ENCODE measurements at places on chromosomes 12 and 14.

GRCh38 chr12:88591343-88591742 lies 11.1 kb upstream of the KITLG start:
- peak; percentile 39 for DNase-seq

- DNase-seq: no peak
Measured at GRCh38 chr12:115000038-115000437, 316.1 kb upstream of the TBX3 start.

DNA sequence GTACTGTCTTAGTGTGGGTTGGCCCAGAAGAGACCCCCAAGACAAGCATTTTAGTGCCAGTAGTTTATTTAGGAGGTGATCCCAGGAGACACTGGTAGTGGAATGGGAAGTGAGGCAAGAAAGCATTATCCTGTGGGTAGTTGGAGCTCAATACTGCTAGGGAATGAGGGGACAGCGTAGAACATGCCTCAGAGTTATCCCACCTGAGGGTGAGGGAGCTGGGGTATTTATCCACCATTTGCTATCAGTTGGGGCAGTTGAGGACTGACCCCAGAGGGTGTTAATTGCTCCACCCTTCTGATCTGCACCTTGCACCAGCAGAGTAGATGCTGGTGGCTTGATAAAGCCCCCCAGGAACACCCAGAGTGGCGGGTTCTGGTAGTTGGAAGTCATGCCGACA lies 37.9 kb downstream of the RHOF start:
- no peak for DNase-seq

DNA sequence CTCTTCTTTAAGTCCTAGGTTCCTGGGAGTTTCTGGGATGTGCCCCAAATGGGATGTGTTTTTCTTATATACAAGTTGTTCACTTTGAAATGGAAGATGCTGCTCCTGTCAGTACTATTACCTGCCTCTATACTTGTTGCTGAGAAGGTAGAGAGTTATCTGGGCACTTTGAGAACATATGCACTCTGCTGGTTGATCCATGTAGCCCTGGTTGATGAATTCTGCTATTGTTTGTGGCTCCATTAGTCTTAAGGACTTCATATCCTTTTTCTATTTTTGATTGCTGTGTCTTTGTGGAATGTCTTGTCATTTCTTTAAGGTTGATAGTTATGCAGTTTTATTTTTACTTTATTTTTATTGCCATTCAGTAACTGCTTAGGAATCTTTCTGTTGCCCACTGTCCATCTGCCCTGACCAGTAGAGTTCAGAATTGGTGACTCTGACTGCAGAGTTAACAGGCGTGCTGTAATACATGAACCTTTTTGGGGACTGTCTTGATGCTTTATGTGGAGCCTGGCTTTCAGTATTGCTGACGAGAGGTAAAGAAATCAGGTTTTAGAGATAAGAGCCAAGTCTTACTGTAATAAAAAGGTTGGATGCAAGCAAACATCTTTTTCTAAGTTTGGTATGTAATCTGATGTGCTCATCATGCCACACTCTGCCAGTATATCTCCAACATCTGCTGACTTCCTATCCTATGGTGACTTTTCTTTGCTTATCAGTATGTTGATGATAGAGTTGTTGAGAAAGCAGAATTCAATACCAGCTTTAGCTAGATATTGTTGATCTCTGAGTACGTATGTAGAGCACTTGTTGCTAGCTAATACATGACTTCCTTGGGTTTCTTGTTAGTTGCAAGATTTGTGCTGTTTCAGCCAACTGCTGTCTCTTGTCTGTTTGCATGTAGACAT lies 1.6 kb downstream of the GMPR2 start:
- no peak for DNase-seq

- DNase-seq: no peak
Measured at GRCh38 chr14:78627114-78627513, 456.9 kb downstream of the NRXN3 start.

- DNase-seq: no peak
Measured at GRCh38 chr12:92158796-92159439, 13.3 kb upstream of the BTG1 start.

DNA sequence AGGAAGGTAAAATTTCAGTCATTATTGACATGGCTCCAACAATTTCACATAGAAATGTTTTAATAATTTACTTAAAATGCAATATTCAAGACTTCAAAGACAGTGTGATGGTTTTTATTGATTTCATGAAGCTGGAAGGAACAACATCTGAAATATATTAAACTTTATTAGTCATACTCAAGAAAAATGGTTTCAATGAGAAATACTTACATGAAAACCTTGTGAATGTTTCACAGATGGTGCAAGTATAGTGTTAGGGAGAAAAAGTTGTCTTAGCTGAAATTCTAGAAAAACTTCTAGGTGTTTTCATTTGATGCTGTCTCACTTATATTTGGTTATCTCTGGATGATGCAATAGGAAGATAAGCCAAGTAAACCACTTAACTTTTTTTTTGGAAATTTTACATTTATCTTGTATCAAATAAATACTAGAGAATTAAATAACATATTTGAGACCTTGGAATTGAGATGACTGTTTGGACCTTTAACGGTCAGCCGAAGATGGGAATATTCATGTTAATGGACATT lies 65.5 kb downstream of the PELI2 start:
- DNase-seq: no peak

DNA sequence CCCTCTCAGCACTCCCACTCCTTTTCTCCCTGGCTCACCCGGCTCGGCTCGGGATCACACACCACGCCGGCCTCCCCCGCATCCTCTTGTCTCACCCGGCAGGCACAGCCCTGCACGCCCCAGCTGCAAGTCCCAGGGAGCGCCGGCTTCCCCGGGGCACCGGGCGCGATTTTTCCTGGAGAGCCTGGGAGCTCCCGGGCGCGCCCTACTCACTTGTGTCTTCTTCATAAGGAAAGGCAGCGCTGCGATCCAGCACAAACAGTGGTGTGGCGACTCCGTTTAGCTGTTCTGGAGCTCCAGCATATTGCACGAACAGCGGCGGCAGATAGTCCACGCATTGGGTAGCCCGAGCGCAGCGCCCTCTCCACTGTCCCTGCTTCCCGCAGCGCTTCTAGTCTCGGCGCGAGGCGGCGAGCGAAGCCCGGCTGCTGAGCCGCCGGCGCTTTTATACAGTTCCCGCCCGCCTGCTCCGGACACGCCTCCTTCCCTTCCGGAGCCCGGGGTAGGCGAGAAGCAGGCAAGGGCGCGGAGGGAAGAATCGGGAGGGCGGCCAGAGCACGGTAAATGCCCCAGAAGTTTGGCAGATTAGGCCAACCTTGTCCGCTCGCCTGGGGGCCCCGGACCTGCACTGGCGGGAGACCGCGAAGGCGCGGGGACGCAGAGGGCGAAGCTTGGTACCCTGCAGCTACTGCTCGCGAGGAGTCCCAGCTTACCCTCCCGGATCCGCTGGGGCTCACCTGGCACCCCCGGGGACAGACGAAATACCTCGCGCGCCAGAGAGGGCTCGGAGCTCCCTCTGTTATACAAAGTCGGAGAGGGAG lies at the start of gene KITLG:
Gene KITLG, minus strand, starts transcription at position 421 of the 821 bp plus-strand sequence. Its CDS starts 193 bp downstream, at position 228.
- DNase-seq: peak; percentile 84

- no peak for DNase-seq
Measured at GRCh38 chr14:92716131-92716530, 32.3 kb downstream of the LGMN start.

DNA sequence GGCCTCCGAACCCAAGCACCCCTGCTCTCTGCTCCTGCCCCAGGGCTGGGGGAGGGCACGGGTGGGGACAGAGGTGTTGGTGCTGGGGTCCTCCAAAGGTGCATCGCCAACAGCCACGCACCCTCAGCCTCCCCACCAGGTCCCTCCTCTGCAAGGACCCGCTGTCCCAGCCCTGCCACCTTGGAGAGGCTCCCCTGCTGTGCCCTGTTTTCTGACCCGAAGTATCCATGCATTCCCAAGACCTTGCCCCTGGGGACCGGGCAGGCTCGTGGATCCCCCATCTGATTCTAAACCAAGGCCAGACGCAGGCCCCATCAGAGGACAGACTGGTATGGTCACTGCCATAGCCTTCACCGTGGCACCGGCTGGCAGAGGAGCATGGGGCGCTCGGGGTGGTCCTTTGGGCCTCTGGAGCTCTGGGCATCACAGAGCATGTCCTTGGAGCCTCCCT lies 22.7 kb upstream of the BEGAIN start:
- DNase-seq: no peak

- DNase-seq: no peak
Measured at GRCh38 chr12:3751151-3752095, 1.5 kb downstream of the CRACR2A start.

DNA sequence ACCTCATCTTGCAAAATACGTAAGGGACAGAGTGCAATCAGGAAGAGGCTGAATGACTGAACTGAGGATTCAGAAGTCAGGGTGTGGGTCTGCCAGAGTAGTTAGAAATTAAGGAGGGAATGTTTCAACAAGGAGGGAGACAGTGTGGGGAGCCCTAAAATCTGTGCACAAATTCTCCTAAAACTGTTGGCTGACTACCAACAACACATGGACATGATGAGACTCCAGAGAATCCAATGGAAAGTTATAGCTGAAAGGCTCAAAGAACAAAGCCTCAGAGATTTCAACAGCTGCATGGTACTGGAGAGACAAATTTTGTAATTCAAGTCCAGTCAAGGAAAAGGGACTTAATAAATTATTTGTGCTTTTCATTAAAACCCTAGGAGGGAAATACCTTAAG lies 36.1 kb upstream of the NEDD1 start:
- no peak for DNase-seq

DNA sequence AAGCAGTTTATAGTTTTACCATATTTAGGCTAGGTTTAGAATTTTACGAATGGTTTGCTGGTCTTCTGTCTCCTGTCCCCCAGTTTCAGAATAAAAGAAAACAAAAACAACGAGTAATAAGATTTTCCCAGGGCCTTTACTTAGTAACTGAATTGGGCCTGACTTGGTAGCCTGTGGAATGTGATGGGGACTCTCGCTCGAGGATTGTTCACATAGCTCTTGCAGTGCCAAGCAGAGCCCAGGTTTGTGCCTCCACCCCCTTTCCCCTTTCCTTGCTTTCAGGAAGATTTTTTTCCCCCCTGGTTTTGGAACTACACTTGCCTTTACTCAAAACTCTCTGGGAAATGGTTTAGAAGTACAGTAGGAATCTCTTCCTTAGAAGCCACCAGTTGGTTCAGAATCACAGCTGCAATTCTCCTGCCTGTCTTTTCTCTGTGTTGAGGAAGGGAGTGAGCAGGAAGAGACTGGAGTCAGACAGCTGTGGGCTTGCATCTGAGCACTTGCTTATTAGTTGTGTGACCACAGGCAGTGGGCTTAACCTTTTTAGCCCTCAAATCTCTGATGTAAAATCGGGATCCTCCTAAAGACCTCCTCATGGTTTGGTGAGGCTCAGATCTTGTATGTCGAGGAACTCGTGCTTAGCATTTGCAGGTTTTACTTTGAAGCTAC lies 501.2 kb downstream of the PCNX1 start:
- DNase-seq: no peak

GRCh38 chr14:103284574-103285467 lies 49.2 kb upstream of the EIF5 start:
- DNase-seq: no peak

DNA sequence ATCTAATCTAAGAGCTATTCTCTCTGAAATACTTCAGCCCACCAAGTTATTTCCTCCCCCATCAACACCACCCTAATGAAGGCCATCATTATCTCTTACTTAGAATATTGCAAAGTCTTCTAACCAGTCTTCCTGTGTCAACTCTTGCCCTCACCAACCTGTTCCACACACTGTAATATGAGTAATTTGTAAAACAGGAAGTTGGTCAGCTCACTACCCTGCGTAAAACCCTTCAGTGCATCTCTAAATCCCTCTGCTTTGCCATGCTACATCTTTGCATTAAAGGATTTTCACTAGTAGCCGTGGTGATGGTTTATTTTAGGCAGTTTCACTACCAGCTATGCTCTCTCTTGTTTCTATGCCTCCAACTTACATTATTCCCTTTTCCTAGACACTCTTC lies 70.0 kb downstream of the KIF21A start:
- no peak for DNase-seq

DNA sequence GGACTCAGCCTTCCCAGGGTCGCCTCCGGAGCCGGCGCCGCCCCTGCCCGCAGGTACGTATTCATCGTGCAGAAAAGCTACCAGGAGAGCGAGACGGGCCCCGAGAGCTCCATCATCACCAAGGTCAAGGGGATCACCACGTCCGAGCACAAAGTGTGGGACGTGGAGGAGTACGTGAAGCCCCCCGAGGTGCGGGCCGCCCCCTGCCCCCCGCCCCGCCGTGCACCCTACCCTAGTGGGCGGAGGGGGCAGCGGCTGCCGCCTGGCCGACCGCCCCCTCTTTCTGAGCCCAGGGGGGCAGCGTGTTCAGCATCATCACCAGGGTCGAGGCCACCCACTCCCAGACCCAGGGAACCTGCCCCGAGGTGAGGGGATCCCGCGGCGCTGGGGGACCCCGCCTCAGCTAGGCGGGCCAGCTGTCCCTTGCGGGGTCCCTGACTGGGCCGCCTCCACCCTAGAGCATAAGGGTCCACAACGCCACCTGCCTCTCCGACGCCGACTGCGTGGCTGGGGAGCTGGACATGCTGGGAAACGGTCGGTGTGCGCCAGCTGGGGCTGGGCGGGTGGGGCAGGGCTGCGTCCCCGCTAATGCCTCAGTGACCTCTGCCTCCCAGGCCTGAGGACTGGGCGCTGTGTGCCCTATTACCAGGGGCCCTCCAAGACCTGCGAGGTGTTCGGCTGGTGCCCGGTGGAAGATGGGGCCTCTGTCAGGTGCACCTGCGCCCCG lies 973 bp downstream of the P2RX2 start:
- DNase-seq: no peak

- DNase-seq: no peak
Measured at GRCh38 chr12:10397296-10397695, 7.5 kb upstream of the KLRK1 start.

DNA sequence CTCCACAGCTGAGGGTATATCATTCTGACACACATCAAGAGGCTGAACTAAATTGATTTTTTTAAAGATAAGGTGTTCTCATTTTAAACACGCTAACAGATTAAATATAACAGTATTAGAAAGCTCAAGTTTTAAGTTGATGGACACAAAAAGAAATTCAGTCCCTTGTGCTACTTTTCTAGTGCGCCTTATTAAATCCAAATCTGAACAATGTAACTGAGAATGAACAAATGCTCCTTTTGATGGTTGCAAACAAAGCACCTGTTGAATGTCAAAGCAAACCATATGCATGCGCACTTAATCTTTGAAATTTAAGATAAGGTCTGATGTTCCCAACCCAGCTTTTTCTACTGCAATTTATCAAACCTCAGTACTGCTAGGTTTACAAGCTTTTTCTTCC lies 401.9 kb downstream of the PAWR start:
- DNase-seq: no peak

DNA sequence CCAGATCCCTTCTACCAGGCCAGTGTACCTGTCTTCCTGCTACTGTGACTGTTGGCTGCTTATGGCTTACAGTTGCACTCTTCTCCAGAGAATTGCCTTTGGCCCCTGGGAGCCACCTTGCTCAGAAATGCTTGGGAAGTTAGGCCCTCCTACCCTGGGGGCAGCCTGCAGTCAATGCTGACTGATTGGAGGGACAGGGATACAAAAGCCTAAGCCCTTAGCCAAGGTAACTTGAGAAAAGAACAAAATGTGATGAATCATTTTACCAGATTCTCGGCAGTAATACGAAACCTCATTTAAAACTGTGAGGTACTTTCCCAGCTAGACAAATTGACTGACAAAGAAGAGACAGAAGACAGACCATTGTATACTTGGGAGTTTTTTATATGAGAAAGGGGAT lies 47.3 kb downstream of the PTCSC3 start:
- DNase-seq: no peak

GRCh38 chr12:77572371-77572770 lies 258.3 kb upstream of the NAV3 start:
- no peak for DNase-seq

All from stromal cell of bone marrow (primary cell).